ENCODE measurements at places on chromosomes 2 and 18.

DNA sequence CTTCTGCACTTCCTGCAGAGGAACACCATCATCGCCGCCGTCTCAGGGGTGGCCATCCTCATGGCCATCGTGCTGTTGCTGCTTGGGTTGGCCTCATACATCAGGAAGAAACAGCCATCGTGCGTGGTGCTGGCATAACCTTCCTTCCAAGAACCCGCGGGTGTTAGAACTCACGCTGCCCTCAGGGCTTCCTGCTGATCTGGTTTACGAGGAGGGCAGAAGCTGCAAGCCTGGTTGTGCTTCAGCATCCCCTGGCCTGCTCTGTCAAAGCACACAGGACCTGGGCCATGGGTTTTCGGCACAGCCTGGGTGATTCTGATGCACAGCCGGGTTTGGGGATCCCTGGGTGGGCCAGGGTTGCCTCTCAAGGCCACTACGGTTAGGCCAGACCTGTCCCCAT lies 12.2 kb upstream of the ZAP70 start:
- DNase-seq = no peak

- no peak for DNase-seq
These were observed 6.4 kb downstream of the SH3YL1 start for GRCh38 chr2:257429-257828.

DNA sequence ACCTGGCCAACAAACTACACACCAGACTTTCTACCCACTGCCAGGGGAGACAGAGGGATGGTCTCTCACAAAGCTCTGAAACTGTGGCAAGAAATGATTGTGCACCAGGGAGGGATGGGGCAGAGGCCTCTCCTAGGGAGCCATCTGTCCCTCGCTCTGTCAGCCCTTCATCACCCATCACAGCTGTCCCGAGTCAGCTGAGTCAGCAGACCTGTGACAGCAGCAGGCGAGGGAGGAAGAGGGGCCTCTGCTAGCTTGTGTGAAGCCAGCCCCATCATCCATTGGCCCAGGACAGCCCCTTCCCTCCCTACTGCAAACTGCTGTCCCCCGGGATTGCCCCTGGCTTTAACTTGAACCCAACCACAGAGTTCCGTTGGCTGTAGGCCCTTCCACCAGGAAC lies 5.0 kb downstream of the SH2D6 start:
- DNase-seq = no peak

- no peak for DNase-seq
These were observed 215.5 kb upstream of the CWC22 start for GRCh38 chr2:180222644-180223043.

GRCh38 chr2:234292205-234292961 lies 204.5 kb downstream of the ARL4C start:
- DNase-seq = peak; percentile 36

DNA sequence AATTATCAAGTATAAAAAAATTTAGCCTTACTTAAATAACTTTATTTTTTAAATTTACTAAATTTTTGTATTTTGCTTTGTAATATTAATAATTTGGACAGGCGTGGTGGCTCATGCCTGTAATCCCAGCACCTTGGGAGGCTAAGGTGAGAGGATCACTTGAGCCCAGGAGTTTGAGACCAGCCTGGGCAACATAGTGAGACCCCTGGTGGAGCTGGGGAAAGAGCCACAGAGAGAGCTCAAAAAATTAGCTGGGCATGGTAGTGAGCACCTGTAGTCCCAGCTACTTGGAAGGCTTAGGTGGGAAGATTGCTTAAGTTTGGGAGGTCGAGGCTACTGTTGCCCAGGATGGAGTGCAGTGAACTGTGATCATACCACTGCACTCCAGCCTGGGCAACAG lies 143.5 kb downstream of the B3GNT2 start:
- DNase-seq = no peak

DNA sequence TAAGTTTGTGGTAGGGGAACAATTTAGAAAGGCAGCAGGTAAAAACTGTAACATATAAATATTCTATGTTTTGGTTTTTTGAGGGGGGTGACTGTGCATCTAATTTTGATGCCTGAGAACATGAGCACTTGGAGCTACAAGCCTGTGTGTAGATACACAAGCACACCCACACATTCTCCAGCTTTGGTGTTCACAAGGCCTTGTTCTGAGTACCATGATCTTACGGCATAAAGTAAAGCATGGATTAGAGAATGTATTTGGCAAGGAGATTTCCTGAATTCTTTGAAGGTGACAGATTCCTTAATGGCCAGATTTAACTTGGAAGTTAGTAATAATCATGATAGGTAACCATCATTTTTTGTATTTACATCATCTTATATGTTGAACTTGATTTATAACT lies 42.7 kb downstream of the MAP3K20 start:
- DNase-seq = no peak

DNA sequence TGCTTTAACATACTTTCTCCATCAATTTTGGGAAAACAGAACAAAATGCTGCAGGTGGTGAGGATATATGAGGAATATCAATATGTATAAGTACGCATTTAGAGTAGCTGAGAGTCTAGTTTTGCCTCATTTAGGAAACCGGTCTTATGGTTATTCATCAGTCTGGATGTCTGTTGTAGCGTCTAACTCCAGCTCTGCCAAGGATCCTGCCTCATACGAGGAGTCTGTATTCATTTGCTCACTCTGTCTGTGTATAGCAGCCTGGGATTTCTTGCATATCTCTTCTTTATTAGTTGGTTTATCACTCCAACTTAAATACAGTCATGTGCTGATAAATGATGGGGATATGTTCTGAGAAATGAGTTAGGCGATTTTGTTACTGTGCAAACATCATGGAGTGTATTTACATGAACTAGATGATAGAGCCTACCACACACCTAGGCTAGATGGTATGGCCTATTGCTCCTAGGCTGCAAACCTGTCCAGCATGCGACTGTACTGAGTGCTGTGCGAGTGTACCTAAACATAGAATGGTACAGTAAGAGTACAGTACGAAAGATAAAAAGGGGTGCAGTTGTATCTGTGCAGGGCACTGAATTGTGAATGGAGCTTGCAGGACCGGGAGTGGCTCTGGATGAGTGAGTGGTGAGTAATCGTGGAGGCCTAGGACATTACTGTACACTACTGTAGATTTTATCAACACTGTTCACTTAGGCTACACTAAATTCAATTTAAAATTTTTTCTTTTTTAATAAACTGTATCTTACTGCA lies 148.1 kb downstream of the ZNF407 start:
- peak; percentile 46 for DNase-seq

DNA sequence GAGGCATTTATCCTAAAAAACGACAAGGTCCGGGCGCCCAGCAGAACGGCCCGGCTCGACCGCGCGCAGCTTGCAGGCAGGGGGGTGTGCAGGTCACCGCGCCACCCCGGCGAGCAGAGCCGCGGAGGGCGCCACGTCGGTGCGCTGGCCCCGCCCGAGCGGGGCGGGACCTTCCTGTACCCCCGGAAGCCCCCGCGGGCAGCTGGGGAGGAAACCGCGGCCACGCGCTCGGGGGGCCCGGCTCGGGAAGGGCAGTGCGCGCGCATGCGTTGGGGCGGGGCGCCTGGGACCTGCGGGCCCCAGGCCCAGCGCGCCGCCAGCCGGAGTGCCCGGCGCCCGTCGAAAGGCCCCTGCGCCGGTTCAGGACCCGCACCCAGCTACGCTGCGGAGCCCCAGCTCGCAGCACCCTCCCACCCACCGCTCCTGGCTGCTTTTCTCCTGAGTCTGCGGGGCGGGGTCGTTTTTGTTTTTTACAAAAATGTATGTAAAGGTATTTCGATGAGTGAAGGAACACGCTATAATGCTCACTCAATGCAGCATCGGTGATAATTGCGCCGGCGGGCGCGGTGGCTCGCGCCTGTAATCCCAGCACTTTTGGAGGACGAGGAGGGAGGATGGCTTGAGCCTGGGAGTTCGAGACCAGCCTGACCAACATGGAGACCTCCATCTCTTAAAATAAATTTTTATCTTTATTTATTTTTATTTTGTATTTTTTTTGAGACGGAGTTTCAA lies 47.7 kb upstream of the POMC start:
- no peak for DNase-seq

- no peak for DNase-seq
These were observed 366.7 kb downstream of the LRRTM4 start for GRCh38 chr2:77155511-77155910.

DNA sequence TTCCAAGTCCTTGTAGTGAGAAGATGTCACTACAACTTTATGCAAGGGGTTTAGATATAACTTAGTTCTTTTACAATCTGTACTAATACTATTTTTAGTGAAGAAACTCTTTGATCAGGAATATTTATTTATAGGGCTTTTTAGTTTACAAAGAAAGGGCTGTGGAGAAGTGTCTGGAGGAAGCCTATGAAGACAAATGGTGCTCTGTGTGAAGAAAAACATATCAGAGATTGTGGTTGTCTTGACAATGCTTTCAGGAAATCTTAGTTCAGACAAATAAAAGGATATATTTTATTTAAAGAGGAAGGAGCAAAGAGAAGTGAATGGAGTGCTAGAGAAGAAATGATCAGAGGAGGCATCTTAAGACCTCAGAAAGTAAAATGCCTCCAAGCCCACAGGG lies 824.9 kb downstream of the DCDC2C start:
- no peak for DNase-seq

GRCh38 chr2:55025082-55025481 lies 25.2 kb downstream of the RTN4 start:
- DNase-seq = no peak

DNA sequence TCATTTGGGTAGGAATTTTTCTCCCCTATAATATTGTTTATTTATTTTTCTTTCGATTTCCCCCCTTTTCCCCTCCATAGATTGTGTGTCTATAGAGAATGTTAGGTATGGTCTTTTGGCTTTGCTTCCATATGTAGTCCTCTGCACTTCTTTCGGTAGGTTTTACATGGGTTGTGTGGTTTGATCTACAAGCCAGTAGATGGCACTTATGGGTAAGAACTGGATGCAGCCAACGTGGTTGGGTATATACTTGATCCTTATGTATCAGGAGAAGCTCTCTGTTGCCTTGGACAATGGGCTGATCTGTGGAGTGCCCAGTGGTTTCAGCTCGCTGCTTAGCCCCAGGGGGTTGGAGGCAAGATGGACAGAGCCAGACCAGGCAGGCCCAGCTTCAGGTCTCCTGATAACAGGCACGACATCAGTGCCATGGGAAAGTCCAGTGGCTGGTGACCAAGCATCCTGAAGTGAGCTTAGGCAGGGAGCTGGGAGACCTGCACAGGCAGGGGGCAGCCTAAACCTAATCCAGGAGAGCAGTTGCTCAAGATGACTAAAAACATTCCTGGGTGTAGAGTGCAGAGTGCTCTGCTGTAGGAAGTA lies 488.3 kb downstream of the CCDC85A start:
- DNase-seq = no peak

GRCh38 chr18:13834496-13835015 lies 10.6 kb downstream of the MC5R start:
- DNase-seq = no peak

DNA sequence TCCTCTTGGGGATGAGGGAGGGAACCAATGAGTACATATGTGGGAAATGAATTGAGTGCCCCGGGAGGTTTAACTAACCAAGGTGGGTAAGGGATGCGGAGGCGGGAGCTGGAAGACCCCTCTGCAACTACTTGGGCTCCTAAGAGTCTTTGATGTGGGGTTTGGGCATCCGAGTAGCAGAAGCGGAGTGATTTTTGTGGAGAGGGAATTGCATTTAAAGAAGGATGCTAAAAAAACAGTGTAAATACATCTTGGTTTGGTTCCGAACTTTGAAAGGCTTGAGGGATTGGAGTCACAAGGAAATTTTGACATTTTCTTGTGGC lies 215.7 kb downstream of the MCFD2 start:
- DNase-seq = peak; percentile 45

DNA sequence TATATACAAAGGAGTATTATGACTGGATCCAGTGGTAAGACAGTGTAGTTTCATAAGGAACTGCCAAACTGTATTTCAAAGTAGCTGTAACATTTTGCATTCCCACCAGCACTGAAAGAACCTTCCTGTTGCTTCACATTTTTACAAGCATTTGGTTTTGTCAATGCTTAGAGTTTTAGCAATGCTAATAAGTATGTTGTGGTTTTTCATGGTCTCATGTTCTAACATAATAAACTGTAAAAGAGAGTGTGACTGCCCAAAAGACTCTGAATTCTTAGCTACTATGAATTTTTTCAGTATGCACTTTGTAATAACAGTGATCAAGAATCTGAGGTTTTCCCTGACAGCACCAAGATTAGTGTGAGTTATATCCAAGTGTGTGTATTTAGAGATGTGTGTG lies 604.2 kb downstream of the XIRP2 start:
- no peak for DNase-seq

GRCh38 chr2:74003494-74004211 lies 18.9 kb downstream of the TET3 start:
- DNase-seq = no peak

DNA sequence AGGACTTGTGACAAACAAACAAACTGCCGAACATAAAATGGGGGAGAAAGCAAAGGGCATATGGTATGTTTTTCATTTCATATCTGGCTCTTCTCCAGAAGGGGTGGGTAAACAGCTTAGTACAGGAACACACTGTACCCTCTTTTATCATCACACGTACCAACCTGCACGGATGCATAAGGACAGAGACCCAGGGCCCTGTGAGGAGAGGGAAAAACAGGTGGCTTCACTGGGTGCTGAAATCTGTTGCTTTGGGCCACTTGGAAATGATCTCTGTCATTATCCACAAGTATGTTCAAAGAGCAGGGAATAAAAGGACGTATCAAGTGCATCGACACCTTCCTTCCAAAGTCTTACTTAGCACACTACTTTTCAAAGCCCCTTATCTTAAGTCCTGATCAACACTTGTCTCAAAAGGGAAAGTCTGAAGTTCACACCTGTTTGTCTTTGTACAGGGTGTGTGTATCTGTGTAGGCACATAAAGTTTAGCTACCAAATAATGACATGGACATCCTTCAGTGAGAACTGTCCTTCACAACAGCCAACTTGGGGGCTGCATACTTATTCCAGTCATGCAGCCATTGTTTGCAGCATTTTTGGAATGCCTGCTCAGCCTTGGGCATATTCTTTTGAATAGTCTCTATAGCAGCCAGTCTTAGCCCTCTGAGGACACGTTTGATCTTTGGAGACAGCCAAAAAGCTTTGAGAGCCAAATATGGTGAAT lies 60.6 kb downstream of the IRS1 start:
- no peak for DNase-seq

DNA sequence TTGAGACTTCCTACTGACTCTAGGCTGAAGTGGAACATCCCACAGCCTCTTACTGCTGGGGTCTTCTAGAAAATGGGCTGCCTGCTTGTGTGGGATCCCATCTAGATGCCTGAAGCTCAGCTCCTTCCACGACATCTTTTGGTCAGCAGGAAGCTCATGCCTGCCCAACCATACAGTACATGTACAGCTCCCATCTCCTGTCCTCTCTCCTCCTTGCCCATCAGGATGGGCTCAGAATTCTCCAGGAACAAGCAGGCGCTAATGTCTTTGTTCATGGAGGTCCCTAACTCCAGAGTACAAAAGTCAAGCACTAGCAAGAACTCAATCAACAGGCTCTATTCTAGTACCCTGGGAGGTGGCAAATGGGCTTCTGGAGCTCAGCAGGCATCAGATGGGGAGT lies 31.7 kb upstream of the GPR17 start:
- no peak for DNase-seq

GRCh38 chr2:16321872-16322271 lies 343.8 kb downstream of the CYRIA start:
- peak; percentile 10 for DNase-seq

Measured in SW480 (cell line).